ENCODE measurements at places on chromosomes 2 and 18.
A peak's percentile ranks its signal among the peaks of the same experiment; 100 is the strongest.

DNA sequence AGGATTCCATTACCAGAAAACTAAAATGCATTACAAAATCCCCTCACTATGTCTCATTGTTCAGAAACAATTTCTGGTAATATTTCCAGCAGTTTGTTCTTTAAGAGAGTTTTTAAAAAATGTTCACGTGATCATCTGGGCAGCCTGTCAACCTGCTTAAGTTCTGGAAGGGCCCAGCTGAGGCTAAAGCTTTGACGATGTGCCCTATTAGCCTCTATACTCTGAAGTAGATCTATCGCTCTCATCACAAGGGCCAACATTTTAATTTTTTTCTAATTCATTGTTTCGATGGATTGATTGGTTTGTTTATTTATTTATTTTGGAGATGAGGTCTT lies 205.8 kb downstream of the PRKCE start:
- no peak for DNase-seq

GRCh38 chr2:162967147-162967546 lies 128.6 kb upstream of the KCNH7 start:
- DNase-seq, result no peak

DNA sequence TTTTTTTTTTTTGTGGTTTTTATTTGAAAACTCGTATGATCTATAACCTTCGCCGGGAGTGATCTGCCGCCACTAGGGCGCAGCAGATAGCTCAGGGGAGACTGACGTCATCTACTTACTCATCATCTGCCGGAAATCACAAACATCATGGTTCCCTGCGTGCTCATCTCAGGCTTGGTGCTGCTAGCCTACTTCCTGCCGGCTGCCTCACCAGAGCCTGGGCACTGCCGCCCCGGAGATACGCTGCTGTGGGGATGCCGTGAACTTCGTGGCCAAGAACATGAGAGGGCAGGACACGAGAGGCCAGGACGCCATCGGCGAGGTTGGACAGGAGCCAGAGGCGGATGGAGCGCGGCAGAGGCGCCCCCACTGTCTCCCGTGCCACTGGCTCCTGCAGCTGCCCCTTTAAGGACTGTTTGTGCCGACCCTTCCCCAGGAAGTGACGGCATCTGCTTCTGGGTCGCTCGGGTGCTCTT lies 68.8 kb downstream of the DOK6 start:
- DNase-seq, result peak; percentile 35

GRCh38 chr18:28794459-28795245 lies 617.7 kb upstream of the CDH2 start:
- no peak for DNase-seq

DNA sequence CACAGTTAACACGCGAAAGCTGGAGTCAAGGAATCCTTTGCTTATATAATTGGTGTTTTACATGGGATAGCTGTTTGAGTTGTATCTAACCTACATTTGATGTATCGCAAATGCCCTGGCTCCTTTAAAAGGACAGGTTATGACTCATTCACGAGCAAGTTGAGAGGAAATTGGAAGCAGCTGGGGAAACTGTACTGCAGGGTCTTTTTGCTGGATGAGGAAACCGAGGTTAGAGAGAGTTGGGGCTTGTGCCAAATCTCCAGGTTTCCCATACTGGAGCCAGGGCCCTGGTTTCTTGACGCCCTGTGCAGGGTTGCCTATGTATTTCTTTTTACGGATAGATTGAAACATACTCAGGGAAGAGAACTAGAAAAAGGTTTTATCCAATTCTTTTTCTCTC lies 60.0 kb upstream of the SPTBN1 start:
- no peak for DNase-seq

- DNase-seq, result no peak
Measured at GRCh38 chr2:112584891-112585250, 462 bp downstream of the CHCHD5 start.

GRCh38 chr18:45820106-45820745 lies 5.2 kb upstream of the SIGLEC15 start:
- DNase-seq, result no peak

DNA sequence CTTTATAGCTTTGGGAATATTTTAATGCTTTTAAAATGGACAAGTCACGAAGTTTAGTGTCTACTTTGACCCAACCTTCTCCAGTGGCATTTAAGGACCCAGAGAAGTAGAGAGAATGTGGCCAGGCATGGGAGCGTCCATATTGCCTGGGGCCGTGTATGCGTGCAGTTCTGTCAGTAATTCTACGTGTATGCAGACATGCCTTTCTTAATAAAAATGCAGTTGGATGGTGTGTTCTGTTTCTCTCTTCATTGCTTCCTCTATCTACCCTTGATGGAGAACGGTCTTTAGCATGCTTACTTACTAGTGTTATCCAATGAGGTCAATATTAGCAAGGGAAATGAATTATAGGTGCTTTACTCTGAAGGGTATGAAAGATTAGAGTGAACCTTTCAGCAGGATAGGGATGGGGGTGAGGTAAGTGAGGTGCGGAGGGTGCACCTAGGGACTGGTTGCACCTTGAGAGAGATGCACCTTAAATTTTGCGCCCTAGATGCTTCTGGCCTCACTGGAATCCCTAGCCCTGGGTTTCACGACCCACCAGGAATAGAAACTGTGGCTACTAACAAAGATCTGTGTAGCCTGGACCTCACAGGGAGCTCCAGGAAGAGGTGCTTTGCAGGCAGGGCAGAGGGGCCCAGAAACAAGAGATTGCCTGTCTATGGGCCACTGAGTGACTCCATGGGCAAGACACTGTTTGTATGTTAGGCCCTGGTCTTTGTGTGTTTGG lies 194.3 kb downstream of the MYCN start:
- no peak for DNase-seq

Measured in CD4-positive, CD25-positive, alpha-beta regulatory T cell (primary cell).